ENCODE measurements at places on chromosomes 1 and 21.

DNA sequence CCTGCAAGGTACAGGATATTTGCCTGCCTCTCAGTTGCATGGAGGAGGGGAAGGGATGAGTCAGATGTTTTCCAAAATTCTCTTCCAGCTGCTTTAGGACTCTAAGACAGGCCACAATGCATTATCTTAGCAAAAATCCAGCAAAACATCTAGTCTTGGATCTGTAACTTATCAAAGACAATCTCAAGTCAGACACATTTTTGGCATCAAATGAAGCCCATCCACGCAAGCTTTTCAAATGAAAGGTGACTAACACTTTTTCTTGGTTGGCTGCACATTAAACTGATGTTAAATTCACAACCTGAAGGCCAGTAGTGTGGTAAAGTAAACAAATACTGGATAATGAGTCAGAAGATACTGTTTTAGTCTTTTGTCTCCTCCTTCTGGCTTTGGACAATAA lies 21.3 kb downstream of the FAM78B start:
- DNase-seq = no peak
- no peaks in the 10 kb centered on the region for H3K36me3 ChIP-seq
- H3K4me3 ChIP-seq = no peak overlapping the region
- H3K4me1 ChIP-seq = no peaks in the 10 kb centered on the region
- no peaks in the 10 kb centered on the region for H3K27me3 ChIP-seq

- peaks cover 7% of the 10 kb centered on the region for H3K4me1 ChIP-seq
- no peaks in the 10 kb centered on the region for H3K36me3 ChIP-seq
- no peak overlapping the region for H3K4me3 ChIP-seq
- H3K27ac ChIP-seq = no peak overlapping the region
- no peak for DNase-seq
Observed at GRCh38 chr1:38095454-38095931, 48.9 kb upstream of the POU3F1 start.

DNA sequence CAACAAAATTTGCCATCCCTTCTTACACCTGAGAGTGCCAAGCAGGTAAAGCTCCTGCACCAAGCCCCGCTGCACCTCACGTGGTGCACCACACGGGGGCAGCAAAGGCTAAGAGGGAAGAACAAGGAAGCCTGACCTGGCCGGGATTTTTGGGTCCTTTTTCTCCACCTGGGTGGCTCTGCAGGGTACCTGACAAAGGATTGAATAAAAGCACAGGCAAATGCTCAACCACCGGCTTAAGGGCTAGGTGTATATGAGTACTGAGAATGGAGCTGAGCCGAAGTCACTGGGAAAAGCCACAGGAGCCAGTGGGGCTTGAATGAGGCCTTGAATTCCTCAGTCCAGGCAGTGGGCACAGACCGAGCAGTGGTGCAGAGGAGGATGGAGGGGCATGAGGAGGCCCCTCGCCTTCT lies 36.4 kb downstream of the ZNF697 start:
- no peak overlapping the region for H3K4me3 ChIP-seq

DNA sequence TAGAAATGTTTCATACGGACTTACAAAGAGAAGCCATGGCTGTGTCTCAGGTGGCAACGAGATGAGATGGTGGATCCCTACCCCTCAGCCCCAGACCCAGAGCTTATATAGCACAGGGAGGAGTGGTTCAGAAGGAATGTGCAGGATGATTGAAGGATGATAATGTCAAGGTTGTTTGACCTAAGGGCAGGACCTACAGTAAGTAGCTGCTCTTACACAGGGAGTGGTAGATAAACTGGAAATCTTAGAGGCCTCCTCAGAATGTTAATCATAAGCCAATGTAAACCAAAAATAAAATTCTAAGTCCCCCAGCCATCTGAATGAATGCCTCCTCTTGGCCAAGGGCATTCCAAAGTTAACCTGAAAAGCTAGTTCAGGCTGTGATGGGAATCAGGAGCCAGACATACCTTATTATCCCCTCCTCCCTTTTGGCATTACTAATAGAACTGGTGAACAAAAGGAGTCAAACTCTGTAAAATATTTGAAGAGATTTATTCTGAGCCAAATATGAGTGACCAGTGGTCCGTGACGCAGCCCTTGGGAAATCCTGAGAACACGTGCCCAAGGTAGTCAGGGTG lies 45.8 kb upstream of the PDE9A start:
- no peak overlapping the region for H3K27ac ChIP-seq
- no peaks in the 10 kb centered on the region for H3K36me3 ChIP-seq
- H3K4me3 ChIP-seq = no peak overlapping the region
- no peak for DNase-seq
- no peaks in the 10 kb centered on the region for H3K27me3 ChIP-seq

GRCh38 chr1:72635719-72636118 lies 353.4 kb upstream of the NEGR1 start:
- H3K36me3 ChIP-seq = no peaks in the 10 kb centered on the region
- no peak overlapping the region for H3K27ac ChIP-seq
- DNase-seq = no peak
- H3K4me1 ChIP-seq = no peaks in the 10 kb centered on the region
- H3K27me3 ChIP-seq = no peaks in the 10 kb centered on the region
- H3K4me3 ChIP-seq = no peak overlapping the region

- H3K27ac ChIP-seq = no peak overlapping the region
- peaks cover 3% of the 10 kb centered on the region for H3K36me3 ChIP-seq
- peaks cover 19% of the 10 kb centered on the region for H3K4me1 ChIP-seq
- H3K4me3 ChIP-seq = peak overlapping the region; percentile 47
Observed at GRCh38 chr1:33429856-33430691, 821 bp downstream of the PHC2 start.

DNA sequence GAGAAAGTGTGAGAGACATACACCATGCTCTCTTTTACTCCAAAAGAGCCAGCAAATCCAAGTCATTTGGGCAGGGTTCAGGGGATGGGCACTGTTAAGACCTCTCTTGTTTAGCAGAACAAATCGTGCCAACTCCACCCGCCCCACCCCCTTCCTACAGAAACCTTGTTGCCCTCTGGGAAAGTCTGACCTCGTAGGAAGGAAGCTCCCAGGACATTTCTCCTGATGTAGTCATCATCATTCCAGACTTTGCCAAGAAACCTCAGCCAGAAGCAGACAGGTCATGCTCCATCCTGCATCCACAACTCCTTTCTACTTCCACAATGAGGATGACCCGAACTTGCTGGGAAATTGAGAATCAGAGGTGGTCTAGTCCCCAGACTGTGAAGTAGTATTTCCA lies 57.7 kb downstream of the UBE2T start:
- no peak overlapping the region for H3K27ac ChIP-seq
- peaks cover 39% of the 10 kb centered on the region for H3K4me1 ChIP-seq

DNA sequence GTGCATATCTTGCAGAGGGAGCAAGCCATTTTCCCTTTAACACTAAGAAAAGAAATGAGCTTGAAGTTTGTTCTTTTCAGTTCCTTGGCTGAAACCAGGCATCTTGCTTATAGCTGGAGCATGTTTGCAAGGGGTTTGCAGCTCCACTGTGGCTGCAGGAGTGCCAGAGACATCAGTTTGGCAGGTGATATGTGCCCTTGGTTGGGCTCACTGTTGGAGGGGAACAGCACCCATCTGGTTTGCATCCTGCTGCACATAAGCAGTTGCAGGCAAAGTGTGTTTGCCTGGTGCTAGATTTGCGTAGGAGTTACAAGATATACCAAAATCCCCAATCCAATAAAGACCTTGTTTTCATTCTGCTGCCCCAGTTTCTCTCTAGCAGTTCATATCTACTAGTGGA lies 47.8 kb upstream of the IKBKE start:
- H3K4me3 ChIP-seq = no peak overlapping the region
- peaks cover 63% of the 10 kb centered on the region for H3K36me3 ChIP-seq
- H3K27me3 ChIP-seq = no peaks in the 10 kb centered on the region
- DNase-seq = no peak

DNA sequence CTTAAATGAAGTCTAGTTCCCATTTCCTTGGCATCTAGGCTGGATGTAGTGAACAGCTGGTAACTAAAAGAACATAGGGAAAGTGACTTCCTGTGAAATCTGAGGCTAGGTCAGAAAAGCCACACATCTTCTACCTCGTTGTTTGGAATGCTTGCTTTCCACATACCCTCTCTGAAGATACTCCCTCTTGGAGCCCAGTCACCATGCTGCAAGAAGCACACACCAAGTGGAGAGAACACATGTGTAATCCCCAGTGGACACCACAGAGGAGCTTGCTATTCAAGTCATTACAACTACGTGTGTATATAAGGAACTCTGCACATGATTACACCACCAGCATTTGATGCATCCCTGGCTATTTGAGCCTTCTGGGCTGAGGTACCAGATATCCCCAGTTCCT lies 125.9 kb downstream of the RGS21 start:
- H3K27me3 ChIP-seq = no peaks in the 10 kb centered on the region
- H3K4me3 ChIP-seq = no peak overlapping the region
- H3K27ac ChIP-seq = no peak overlapping the region
- no peaks in the 10 kb centered on the region for H3K36me3 ChIP-seq

GRCh38 chr1:211874521-211875347 lies 44.2 kb upstream of the LPGAT1 start:
- no peak overlapping the region for H3K27ac ChIP-seq
- peak; percentile 22 for DNase-seq
- peaks cover 5% of the 10 kb centered on the region for H3K4me1 ChIP-seq
- H3K27me3 ChIP-seq = no peaks in the 10 kb centered on the region
- no peaks in the 10 kb centered on the region for H3K36me3 ChIP-seq
- no peak overlapping the region for H3K4me3 ChIP-seq

GRCh38 chr1:214006845-214007244 lies 19.1 kb downstream of the PROX1 start:
- no peak overlapping the region for H3K4me3 ChIP-seq
- peaks cover 9% of the 10 kb centered on the region for H3K4me1 ChIP-seq
- DNase-seq = no peak
- H3K27me3 ChIP-seq = no peaks in the 10 kb centered on the region

DNA sequence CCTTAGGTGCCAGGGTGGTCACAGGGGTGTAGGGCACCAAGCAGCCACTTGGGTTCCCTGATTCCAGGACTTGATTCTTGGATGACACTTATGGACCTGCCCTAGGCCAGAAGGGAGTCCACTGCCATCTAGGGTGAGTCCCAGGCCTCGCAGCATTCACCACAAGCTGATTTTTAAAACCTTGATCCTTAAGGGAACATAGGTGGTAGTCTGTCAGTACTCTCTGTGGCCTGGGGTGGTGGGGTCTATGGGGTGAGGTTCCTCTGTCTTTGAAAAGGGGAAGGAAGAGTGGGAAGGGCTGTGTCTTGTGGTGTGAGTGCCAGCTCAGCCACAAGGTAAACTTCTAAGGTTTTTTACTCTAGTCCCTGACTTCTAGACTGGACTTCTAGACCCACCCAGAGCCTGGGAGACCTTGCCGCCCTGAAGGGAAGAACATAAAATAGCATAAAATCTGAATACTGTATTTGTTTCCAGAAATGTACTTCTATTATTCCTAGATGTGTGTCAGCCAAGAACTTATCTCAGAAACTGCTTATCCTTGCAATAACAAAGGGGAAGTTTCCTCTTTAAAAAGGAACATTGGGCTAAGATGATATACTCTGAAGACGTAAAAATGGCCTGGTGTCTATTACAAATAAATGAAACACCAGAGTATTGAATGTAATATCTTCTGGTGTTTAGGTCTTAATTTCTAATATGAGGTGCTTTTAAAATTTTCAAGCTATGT lies 757.3 kb downstream of the LTN1 start:
- no peak overlapping the region for H3K27ac ChIP-seq
- peak; percentile 41 for DNase-seq
- no peaks in the 10 kb centered on the region for H3K4me1 ChIP-seq
- H3K36me3 ChIP-seq = no peaks in the 10 kb centered on the region

GRCh38 chr1:156465747-156466365 lies 34.7 kb downstream of the MEF2D start:
- H3K4me3 ChIP-seq = no peak overlapping the region
- H3K4me1 ChIP-seq = peaks cover 27% of the 10 kb centered on the region
- H3K36me3 ChIP-seq = peaks cover 65% of the 10 kb centered on the region
- no peaks in the 10 kb centered on the region for H3K27me3 ChIP-seq

GRCh38 chr21:14366998-14367397 lies 15.9 kb downstream of the HSPA13 start:
- DNase-seq = peak; percentile 36
- H3K4me1 ChIP-seq = no peaks in the 10 kb centered on the region
- H3K27ac ChIP-seq = no peak overlapping the region
- no peak overlapping the region for H3K4me3 ChIP-seq

DNA sequence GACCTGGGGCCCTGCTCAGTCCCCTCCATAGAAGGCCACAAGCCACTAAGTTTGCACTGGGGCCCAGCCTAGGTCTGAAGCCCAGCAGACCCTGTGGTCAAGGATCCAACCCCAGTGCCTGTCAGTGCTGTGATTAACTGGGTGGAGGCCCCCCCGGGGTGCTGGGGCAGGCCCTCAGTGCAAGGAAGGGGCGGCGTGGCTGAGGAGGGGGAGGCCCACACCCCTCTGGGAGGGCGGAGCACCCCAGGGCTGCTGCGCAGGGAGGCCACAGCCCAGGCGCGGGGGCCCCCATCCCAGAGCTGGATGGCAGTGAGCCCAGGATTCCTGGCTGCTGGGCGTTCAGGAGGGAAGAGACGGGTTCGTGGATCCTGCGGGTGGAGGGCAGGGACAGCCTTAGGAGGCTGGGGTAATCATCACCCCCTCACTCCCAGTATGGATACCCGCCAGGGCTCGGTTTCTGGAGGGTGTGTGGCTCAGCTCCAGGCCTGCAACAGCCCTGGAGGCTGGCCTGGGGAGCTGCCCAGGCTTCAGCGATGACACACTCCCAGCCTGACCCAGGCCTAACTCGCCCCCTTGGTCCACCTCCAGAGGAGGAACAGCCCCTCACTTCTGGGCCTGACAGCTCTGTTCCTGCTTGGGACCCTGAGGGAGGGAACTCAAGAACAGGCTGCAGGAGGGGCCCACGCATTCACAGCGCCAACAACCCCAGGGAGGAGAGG lies 890 bp downstream of the GJC2 start:
- peaks cover 33% of the 10 kb centered on the region for H3K36me3 ChIP-seq
- no peaks in the 10 kb centered on the region for H3K27me3 ChIP-seq
- H3K4me1 ChIP-seq = peaks cover 50% of the 10 kb centered on the region
- DNase-seq = peak; percentile 88
- H3K4me3 ChIP-seq = no peak overlapping the region

GRCh38 chr1:192952646-192953045 lies 106.5 kb downstream of the UCHL5 start:
- H3K27me3 ChIP-seq = no peaks in the 10 kb centered on the region
- no peaks in the 10 kb centered on the region for H3K36me3 ChIP-seq
- H3K27ac ChIP-seq = no peak overlapping the region
- DNase-seq = no peak

GRCh38 chr1:51264451-51264850 lies 28.4 kb downstream of the RNF11 start:
- H3K4me3 ChIP-seq = no peak overlapping the region
- peak overlapping the region; percentile 73 for H3K27ac ChIP-seq
- H3K4me1 ChIP-seq = peaks cover 12% of the 10 kb centered on the region
- no peaks in the 10 kb centered on the region for H3K36me3 ChIP-seq
- peak; percentile 92 for DNase-seq
- no peaks in the 10 kb centered on the region for H3K27me3 ChIP-seq

DNA sequence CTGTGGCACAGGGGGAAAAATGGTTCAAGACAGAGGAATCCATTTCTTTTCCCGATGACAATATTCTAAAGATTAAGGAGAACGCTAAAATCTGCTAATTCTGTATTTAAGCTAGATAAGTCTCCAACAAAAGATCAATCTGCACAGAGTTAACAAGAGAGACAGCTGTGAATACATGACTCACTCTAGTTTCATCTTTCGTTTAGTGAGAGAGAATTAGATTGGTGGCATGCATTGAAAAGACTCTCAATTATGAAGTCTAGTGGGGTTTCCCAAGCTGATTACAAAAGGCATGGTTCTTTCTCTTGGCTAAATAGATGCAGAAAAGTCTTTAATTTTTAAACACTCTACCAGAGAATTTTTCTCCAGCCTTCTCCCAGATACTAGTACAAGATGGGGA lies 34.4 kb downstream of the CAPN9 start:
- H3K4me1 ChIP-seq = no peaks in the 10 kb centered on the region
- no peaks in the 10 kb centered on the region for H3K27me3 ChIP-seq
- H3K4me3 ChIP-seq = no peak overlapping the region
- peak; percentile 30 for DNase-seq

- no peak overlapping the region for H3K27ac ChIP-seq
- H3K4me3 ChIP-seq = no peak overlapping the region
- no peaks in the 10 kb centered on the region for H3K27me3 ChIP-seq
Observed at GRCh38 chr1:198879711-198880306, 241.0 kb downstream of the PTPRC start.

Data from muscle of leg (tissue), 16 donors.